NCI-H524 treated with DMSO at 0.1 percent for 48 hours (cell line): ENCODE measurements at places on chromosomes 1 and 21.
A peak's percentile ranks its signal among the peaks of the same experiment; 100 is the strongest.

DNA sequence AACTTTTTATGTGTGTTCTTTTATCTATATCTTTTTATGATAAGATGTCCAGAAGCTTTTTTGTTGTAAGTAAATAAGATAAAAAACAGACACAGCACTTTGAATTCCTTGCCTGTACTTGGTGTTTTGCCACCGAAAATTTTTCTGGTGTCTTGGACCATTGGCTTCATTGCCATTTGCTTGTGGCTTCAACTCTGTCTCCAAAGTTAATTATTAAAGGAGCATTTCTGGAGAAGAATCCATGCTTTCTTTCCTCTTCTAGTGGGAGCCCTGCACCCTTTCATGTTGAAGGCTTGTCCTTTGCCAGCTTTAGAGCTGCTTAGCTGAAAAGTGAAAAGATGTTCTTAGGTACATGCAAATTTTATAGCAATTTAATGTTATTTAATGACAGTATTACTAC lies 112.2 kb downstream of the DYRK1A start:
- no peak for DNase-seq

GRCh38 chr1:65189576-65190115 lies 41.6 kb downstream of the AK4 start:
- no peak for DNase-seq

GRCh38 chr1:104295511-104295910 lies 545.8 kb downstream of the AMY1C start:
- peak; percentile 64 for DNase-seq

- DNase-seq = no peak
Measured at GRCh38 chr1:37484325-37485051, 10.1 kb downstream of the ZC3H12A start.

GRCh38 chr1:174999936-175000696 lies at the start of gene CACYBP:
CACYBP (plus strand) TSS chr1:174999947; CDS start chr1:175000181, 234 bp downstream.
- no peak for DNase-seq

GRCh38 chr1:202165942-202166843 lies 5.8 kb upstream of the PTPN7 start:
- no peak for DNase-seq

GRCh38 chr1:106698660-106699059 lies 357.8 kb upstream of the PRMT6 start:
- no peak for DNase-seq

GRCh38 chr1:219906924-219907771 lies 21.2 kb downstream of the SLC30A10 start:
- no peak for DNase-seq

DNA sequence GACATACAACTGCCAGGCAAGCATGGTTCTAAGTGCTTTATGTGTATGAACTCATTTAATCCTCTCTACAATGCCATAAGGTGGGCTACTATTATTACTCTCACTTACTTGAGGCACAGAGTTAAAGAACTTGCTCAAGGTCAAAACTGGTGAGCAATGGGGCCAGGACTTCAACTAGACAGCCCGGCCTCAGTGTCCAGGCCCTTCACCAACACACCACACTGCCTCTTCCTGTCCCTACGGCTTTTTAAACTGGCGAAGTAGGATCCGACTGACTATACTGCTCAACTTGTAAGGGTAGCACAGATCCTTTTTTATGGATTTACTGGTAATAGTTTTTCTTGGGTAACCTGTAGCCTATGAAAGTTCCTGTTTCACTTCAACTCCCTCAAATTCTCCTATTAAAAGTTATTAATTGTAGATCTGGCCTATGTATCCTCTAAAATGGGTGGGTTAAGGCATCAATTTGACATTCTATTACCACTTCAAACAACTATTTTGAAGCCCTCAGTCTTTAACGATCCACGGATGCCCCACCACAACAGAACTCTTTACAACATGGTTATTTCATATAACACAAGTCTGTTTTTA lies 4.3 kb downstream of the ERRFI1 start:
- no peak for DNase-seq

- DNase-seq = no peak
Measured at GRCh38 chr1:34846265-34846664, 13.3 kb downstream of the SMIM12 start.

DNA sequence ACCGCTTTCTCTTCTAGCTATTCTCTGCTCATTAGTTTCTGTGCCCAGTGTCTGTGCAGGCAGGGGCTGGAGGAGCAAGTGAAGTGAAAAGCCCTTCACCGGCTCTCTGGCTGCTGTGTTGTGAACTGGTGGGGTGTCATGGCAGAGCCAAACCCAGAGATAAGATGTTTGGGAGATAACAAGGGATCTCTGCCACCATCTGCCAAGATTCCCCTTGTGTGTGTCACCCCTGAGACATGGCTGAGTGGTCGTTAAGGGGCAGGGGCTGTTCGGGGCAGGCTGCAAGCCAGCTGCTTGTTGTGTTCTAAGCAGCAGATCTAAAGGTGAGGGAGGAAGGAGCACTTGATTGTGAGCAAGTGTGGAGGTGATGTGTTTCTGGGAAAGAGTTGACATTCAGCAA lies 24.5 kb downstream of the CNIH3 start:
- no peak for DNase-seq

DNA sequence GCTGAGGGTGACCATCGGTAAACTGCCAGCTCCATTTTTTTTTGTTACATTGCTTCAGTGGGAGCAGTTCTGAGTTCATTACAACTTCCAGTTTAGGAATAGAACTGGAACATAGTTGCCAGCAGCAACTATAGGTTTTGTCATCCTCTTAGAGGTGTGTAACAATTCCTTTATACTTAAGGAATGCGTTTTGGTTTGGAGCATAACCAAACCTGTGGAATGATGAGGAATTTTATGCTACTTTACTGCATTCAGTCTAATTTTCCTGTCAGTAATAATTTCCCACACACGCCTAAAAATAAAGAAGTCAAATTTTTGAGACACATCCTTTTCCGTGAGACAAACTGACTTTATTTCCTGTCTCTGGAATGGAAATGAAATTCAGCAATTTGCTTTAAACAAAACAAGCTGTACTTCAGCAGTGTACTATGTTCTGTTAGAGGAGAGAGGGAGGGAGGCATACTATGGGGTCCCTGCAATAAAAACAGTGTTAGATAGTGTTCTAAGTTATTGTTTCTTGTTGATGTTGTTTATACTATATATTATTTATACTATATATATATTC lies 4.8 kb upstream of the AMPD1 start:
- no peak for DNase-seq

GRCh38 chr1:115301438-115302020 lies 36.5 kb downstream of the NGF start:
- DNase-seq = no peak

- DNase-seq = no peak
Measured at GRCh38 chr21:35932232-35932911, 128.0 kb downstream of the SETD4 start.

DNA sequence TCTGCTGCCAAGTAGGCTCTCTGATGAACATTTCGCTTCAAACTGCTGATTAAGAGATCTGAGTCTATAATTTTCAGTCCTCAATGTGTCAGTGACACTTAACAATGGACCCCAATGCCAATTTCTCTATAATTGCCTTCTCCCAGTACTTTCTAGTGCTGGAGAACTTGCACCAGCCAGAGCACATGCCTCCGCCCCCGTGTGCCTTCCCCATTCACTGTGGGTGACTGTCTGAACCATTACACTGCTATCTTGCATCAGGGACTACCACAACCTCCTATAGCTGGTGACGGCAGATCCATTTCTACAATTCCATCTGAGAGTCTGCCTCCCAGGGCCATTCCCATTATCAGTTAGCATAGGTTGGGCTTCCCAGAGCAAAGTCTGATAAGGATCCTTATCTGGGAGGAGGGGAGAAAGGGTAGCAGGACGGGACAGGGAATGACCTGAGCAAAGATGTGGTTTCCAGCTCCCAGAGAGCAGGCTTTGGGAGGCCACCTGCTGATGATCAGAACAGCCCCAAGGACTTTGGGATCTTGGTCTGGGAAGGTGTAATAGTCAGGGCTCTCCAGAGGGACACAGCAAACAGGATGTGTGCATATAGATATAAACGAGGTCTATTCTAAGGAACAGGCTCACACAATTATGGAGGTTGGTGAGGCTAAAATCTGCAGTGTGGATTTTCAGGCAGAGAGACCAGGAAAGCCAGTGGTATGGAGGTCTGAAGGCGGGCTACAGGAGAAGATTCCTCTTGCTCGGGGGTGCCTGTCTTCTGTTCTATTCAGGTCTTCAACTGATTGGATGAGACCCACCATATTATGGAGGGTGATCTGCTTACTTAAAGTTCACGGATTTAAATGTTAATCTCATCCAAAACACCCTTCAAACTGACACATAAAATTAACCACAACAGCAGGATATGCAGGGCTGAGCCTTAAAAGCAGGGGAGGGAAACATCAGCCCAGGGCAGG lies 238.2 kb downstream of the PTPRU start:
- no peak for DNase-seq

DNA sequence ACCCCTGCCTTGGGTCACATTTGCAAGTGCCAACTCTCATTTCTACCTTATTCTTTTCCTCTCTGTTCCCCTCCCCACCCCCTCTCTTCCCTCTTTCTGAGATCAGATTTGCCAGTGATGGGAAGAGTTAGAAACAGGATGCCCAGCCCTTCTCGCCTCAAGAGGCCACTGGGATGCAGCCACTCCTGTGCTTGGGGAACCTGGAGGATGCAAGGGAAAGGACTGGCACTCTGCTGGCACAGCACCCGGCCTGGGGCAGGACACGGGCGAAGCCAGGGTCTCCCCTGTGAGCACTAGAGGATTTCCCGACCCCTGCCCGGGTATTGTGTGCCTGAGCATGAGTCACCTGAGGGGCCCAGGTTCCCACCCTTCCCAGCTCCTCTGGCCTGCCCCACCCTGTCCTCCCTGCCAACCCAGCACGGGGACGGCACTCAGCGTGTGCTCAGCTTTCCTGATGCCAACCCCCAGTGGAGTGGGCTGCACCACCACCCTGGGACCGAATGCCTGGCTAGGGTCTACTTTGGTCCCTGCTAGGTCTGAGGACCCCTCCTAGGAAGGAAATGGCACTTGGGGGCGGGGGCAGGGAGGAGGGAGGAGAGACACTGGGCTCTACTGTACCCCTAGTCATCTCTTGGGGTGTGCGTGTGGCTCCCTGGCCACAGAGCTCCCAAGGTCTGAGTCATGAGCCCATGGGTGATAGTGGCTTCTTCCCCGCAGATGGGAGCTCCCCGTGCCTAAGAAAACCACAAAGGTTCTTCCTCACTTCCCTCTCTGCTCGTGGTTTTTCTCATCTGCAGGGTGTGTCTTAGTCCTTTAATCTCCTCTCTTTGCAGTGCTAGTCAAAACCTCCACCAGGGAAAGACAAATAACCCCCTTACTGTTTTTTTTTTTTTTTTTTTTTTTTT lies 12.4 kb downstream of the LMNA start:
- no peak for DNase-seq

DNA sequence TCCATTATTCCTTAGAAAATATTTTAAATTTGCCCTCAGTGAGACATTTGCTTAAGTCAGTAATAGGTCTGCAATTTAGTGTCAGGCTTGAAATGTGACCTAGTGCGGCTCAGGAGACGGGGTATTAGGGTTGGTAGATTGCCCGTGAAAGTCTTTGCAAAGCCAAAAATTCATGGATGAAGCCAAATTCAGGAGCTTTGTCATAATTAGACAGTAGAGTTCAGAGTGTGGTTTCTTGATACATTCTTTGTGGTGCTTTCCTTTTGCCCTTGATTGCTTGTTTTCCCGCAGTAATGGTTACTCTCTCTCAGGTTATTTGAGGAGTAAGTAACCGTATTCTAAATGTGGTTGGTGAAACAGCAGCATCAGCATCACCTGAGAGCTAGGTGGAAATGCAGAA lies 120.7 kb downstream of the RPS6KC1 start:
- no peak for DNase-seq

GRCh38 chr1:182910143-182910542 lies 42.8 kb downstream of the SHCBP1L start:
- DNase-seq = no peak

DNA sequence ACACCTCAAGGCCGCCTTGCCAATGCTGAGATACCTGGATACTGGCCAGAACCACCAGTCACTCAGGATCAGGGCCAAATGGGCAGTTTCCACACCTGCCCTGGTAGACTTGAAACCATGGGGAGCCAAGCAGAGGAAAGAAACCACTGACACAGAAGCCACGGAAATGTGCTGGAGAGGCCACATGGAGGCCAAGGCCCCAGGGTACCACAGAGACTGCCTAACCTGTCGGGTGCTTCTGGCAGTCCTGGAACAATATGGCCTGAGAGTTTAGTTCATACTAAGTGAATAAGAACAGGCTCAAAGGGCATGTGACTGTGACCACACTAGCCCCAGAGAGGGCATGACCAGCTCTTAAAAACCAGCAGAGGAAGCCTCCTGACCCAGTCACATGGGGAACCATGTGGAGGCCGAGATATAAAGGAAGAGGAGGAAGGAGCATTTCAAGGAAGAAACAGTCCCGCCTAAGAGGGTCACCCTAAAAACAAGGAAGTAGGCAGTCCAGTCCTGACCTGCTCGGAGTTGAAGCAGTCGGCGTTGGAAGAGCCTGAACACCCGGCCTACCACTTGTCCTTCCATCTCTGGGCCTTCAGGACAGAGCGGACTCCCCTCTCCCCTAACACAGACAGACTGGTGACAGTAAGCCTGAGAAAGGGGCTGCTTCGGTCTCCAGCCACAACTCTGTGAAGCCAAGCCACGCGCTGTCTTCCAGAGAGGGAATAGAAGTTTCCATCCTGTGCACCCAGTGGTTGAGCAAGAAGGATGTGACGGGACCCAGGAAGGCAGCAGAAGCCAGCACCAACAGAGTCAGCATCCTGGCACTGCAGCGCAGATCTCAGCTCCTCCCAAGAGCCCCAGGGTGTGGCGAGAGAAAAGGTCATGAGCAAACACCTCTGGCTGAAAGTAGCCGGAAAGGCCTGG lies at the start of gene DENND2D:
DENND2D (minus strand) TSS at position 766 of the 921 bp plus-strand sequence; CDS start at position 579, 187 bp downstream.
- no peak for DNase-seq

DNA sequence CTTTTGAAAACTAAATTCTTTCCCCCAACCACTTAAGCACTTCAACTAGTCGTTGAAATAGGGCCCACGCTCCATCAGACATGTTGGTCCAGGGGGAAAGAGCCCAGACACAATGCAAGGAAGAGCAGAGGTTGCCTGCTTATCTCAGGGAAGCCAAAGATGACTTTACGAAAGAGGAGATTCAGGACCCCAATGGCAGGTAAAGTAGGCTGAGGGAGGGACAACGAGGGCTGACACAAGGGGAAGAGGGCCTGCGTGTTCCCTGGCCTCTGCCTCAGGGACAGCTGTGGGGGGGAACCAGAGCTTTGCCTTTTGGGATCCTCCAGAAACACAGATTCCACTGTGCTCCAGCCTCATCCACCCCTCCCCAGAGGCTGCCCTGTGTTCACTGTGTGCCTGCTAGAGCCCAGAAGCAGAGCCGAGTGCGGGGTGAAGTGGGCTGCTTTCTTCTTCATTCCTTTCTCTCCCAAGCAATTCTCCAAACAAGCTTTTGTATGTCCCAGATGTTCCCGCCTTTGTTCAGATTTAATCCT lies 135.5 kb upstream of the GRIK3 start:
- DNase-seq = no peak

- DNase-seq = no peak
Measured at GRCh38 chr1:215583185-215583749, 16.2 kb downstream of the KCTD3 start.
